ENCODE measurements at places on chromosomes 5 and 9. TPM values are rescaled to one million over a fixed set of nuclear protein-coding genes. Genes with fewer than 3 reads are reported as not detected.

Gene ARL14EPL
- total RNA-seq = not detected

Gene EPB41L4A
- total RNA-seq = 8.3 TPM

Gene TMEM174
- total RNA-seq = not detected

Gene DENND1A
- 26.9 TPM for total RNA-seq

Gene PALM2AKAP2
- 8.1 TPM for total RNA-seq

Gene TMC1
- not detected for total RNA-seq

- no peaks in the 10 kb centered on the region for H3K27me3 ChIP-seq
- no peaks in the 10 kb centered on the region for H3K36me3 ChIP-seq
- DNase-seq = no peak
- H3K27ac ChIP-seq = no peak overlapping the region
- H3K4me3 ChIP-seq = no peak overlapping the region
Measured at GRCh38 chr9:101671567-101671966, 66.9 kb downstream of the GRIN3A start.

DNA sequence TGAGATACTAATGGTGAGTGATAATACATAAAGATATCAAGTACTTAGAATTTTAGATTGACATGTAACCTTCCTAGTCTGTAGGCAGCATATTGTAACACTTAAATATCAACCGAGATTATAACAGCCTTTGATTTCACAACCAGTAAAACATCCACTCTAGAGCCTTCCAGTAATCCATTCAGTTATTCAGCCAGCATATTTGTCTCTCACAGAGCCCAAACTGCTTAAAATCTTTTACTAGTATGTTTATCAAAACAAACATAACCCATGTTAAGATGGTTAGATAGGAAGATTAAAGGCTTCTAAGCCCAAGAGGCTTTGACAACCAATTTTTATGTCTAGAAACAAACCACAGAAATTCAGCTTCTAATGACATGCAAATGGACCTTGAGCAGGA lies 177.9 kb upstream of the FST start:
- H3K27ac ChIP-seq = no peak overlapping the region
- no peak overlapping the region for H3K4me3 ChIP-seq
- H3K4me1 ChIP-seq = no peaks in the 10 kb centered on the region

DNA sequence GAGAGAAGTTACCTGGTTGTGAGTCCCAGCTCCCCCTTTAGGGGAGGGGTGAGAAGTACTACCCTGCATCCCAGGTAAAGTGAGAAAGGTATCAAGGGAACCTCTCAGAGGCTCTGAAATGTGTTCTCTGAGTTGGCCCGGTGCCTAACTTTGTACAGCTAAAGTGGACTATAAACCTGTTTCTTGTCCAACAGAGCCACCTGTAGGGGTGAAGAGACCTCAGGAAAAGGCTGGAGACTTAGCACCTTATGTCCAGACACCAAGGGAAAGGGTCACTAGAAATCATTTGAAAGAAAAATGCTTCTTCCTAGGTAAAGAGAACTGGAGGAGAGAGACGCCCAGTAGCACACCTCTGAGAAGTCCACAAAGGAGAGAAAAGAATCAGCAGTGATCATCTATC lies 108.3 kb upstream of the KIF2A start:
- H3K4me1 ChIP-seq = no peaks in the 10 kb centered on the region
- no peak for DNase-seq
- H3K27ac ChIP-seq = no peak overlapping the region
- no peaks in the 10 kb centered on the region for H3K36me3 ChIP-seq
- H3K27me3 ChIP-seq = no peaks in the 10 kb centered on the region

DNA sequence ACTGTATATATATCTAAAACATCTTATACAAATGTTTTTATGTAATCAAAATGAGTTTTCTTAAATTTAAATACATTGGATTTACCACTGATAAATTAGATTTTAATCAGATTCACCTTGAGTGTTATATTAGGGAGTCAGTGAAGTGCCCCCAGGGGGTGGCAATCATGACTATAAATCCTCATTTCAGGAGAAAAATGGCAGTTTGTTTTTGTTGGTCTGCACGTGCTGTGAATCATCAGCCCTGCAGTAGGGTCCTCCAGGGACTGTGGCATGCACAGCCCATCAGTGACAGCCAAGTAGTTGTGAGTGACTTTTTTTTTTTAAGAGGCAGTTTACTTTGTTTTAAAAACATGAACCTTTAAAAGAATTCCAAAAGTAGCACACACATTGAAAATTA lies 65.2 kb downstream of the ZSWIM6 start:
- no peak for DNase-seq
- H3K4me3 ChIP-seq = no peak overlapping the region
- no peaks in the 10 kb centered on the region for H3K27me3 ChIP-seq
- H3K27ac ChIP-seq = no peak overlapping the region

- H3K27me3 ChIP-seq = no peaks in the 10 kb centered on the region
- H3K4me1 ChIP-seq = peaks cover 16% of the 10 kb centered on the region
- peak overlapping the region; percentile 72 for H3K27ac ChIP-seq
- DNase-seq = no peak
- H3K36me3 ChIP-seq = no peaks in the 10 kb centered on the region
Measured at GRCh38 chr5:1930880-1931603, 48.3 kb upstream of the IRX4 start.

DNA sequence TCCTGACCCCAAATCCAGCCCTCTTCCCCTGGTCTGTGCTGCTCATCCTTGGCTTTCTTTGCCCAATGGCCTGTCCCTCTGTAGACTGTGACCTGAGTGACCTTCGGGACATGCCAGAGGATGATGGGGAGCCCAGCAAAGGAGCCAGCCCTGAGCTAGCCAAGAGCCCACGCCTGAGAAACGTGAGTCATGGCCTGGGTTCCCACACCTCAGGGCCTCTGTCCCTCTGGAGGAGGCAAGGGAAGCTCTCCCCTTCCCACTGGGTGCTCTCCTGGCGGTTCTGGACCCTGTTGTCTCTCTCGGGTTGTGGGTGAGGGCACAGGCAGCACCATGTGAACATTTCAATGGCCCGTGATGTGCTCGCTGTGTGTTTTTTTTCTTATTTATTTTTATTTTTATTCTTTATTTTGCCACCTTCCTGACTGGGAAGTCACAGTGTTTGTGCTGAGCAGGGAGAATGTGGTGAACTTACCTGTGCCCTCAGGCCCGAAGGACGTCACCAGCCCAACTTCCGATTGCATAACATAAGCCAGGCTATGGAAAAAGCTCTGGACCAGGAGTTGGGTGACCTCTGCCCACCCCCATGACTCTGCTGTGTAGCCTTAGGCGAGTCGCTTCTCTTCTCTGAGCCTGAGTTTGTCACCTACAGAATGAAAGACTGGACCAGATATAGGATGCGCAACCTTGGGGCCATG lies 29.5 kb downstream of the AFAP1L1 start:
- peaks cover 42% of the 10 kb centered on the region for H3K4me1 ChIP-seq
- DNase-seq = no peak
- H3K27ac ChIP-seq = no peak overlapping the region
- no peak overlapping the region for H3K4me3 ChIP-seq

GRCh38 chr9:121778252-121779225 lies 127.1 kb downstream of the DAB2IP start:
- DNase-seq = no peak
- no peak overlapping the region for H3K4me3 ChIP-seq
- H3K4me1 ChIP-seq = peaks cover 23% of the 10 kb centered on the region

GRCh38 chr5:68315679-68316271 lies 100.2 kb downstream of the PIK3R1 start:
- H3K4me1 ChIP-seq = no peaks in the 10 kb centered on the region
- H3K27ac ChIP-seq = no peak overlapping the region
- no peaks in the 10 kb centered on the region for H3K27me3 ChIP-seq
- no peaks in the 10 kb centered on the region for H3K36me3 ChIP-seq

GRCh38 chr9:72565535-72565934 lies 44.1 kb downstream of the TMC1 start:
- peaks cover 6% of the 10 kb centered on the region for H3K4me1 ChIP-seq
- H3K36me3 ChIP-seq = no peaks in the 10 kb centered on the region
- no peaks in the 10 kb centered on the region for H3K27me3 ChIP-seq
- H3K4me3 ChIP-seq = no peak overlapping the region
- no peak overlapping the region for H3K27ac ChIP-seq
- no peak for DNase-seq

GRCh38 chr5:171840711-171841522 lies 55.3 kb downstream of the SMIM23 start:
- no peaks in the 10 kb centered on the region for H3K36me3 ChIP-seq
- H3K4me1 ChIP-seq = no peaks in the 10 kb centered on the region
- H3K27me3 ChIP-seq = no peaks in the 10 kb centered on the region
- H3K27ac ChIP-seq = no peak overlapping the region
- H3K4me3 ChIP-seq = no peak overlapping the region
- DNase-seq = no peak

- peak overlapping the region; percentile 93 for H3K27ac ChIP-seq
- peak overlapping the region; percentile 94 for H3K4me3 ChIP-seq
- H3K36me3 ChIP-seq = no peaks in the 10 kb centered on the region
- no peaks in the 10 kb centered on the region for H3K27me3 ChIP-seq
Measured at GRCh38 chr5:98768960-98769209, 4.6 kb upstream of the RGMB start.

DNA sequence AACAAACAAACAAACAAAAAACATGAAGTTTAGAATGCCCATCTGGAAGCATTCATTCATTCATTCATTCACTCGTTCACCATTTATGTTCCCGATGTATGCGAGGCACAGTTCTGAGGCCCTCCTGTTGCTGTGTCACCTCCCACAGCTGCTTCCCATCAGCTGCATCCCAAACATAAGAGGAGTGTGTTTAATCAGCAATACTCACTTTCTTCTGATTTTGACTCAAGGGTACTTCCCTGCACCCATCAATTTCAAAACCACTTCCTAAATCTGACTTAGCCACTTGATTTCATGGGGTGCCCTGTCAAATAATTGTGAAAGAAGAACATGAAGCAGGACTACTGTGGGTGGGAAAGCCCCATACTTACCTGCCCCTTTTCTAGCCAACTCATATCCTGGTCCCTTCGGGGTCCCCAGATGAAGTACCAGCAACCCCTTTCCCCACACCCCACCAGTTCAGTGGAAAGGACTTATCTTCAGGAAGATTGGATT lies 128.0 kb upstream of the IL12B start:
- no peaks in the 10 kb centered on the region for H3K27me3 ChIP-seq
- no peak overlapping the region for H3K27ac ChIP-seq

GRCh38 chr5:72241346-72242003 lies 78.6 kb downstream of the MRPS27 start:
- peak overlapping the region; percentile 13 for H3K27ac ChIP-seq
- no peaks in the 10 kb centered on the region for H3K27me3 ChIP-seq
- no peak overlapping the region for H3K4me3 ChIP-seq
- no peaks in the 10 kb centered on the region for H3K36me3 ChIP-seq
